BJ (cell line): ENCODE measurements at places on chromosomes 7 and 10. TPM values are rescaled to one million over a fixed set of nuclear protein-coding genes. Genes with fewer than 3 reads are reported as not detected.

DNA sequence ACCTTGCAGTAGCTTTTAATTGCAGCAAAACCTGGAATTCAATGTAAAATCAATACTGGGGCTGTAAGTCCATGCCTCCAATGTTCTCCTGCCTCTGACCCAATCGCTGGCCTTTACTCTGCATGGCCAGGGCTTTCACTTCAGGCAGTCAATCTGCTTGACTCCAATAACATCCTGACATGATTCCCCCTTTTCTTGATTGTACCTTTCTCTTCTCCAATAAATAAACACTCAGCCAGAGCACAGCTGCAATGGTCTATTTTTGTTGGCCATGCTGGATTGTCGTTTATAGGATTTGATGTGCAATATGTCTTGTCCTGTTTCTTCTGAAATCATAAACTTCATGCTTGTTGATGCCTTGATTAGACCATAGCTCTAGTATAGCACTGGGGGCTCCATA is 97.8 kb upstream of the COL1A2 start:
- DNase-seq = no peak

GRCh38 chr10:14024329-14025202 is 306.2 kb downstream of the FRMD4A start:
- no peak for DNase-seq

Gene CRYGN
- polyA plus RNA-seq = 0.07 and 0.10 TPM in 2 replicates

GRCh38 chr10:129969184-129969910 is 5.3 kb upstream of the EBF3 start:
- no peak for DNase-seq

DNA sequence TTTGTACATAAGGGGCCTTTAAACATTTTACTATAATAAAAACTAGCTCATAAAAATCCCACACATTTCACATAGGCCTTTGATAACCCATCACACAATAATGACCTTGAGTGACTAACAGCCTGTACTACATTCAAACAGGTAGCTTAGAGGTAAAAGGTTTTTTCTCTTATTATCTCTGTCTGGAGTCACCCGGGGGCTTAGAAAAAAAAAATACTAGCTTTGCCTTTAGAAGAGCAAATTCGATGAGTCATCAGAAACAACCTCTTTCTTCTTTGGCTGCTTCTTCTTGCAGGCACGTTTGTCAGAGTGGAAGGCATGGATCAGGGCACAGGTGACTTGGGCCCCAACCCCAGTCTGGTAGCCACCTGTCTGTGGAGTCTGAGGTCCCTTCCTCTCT is 43.4 kb upstream of the ADO start:
- no peak for DNase-seq

Gene SLC39A12
- polyA plus RNA-seq = not detected in 2 replicates

Gene PDE6C
- polyA plus RNA-seq = not detected in 2 replicates

DNA sequence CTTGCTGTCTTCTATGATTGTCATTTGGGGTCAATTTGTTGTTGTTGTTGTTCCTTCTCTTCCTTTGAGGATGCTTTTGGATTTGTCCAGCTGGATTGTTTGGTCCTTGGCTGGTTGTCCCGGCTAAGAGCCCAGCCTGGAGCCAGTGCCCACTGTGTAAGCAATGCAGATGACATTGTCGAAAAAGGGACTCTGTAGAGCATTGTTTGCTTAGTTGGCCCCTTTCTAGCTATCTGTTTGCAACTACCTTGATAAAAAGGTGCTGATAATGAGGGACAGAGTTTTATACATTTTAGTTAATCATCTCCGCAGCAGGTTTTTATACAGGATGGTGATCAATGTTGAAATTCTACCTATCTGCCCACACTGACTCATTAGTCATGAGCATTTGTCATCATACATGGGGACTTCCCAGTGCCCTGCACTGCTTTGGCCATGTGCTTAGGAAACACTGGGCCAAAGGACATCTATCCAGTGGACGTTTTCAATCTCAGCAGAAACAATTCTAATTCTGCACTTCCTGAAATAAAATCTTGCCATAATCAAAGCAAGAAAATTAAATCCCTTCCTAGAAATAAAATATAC is 311.9 kb downstream of the GRM8 start:
- DNase-seq = no peak

Gene CYP26A1
- polyA plus RNA-seq = 0.06 TPM in 1 of 2 replicates, not detected in the other
